ENCODE measurements at places on chromosomes 5 and 9. TPM values are rescaled to one million over a fixed set of nuclear protein-coding genes. Genes with fewer than 3 reads are reported as not detected.

DNA sequence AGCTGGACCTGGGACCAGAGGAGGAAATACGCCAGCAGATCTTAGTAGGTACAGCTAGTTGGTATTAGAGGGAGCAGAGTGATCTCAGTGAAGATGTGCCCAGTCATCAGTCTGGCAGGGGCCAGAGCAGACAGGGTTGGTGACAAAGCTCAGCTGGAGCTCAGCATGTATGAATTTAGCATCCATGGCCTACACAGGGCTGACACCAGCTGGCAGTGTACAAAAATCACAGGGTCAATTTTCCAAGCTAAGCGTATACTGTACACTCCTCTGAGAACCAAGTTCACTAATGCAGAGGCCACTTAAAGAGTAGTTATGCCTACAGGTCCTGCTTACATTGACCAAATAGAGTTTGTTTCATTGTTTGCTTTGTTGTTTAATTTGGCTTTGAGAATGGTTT lies 146.6 kb downstream of the SLC24A2 start:
- no peak for DNase-seq

DNA sequence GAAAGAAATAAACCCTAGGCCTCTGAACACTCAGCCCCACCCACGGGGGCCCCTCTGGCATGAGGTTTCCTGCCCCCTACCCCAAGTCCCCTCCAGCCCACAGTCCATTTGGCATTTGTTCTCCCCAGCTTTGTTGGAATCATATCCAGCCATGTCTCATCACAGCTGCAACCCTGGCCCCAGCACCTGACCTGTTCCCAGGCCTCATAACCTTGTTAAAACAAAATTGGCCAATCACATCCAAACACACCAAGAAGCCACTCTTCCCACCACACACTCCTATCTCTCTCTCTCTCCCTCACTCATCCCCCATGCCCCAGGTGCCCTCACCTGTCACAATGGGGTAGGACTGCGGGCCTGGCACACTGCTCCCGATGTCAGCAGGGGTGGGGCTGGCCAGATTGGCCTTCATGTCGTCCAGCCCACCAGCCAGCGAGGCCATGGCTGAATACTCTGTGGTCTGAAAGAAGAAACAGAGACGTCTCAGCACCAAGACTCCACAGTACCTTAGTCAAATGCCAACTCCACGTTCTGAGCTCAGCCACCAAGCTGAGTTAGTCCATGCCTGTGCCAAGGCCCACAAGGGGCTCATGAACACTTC lies 110.9 kb downstream of the PAX5 start:
- no peak for DNase-seq

Gene TMEM215
- total RNA-seq = not detected

- no peak for DNase-seq
These were observed 9.4 kb downstream of the TSC1 start for GRCh38 chr9:132935026-132935425.

Gene ZNF483
- total RNA-seq = 19.1 TPM

- no peak for DNase-seq
These were observed 9.6 kb downstream of the EPB41L4B start for GRCh38 chr9:109311286-109311685.

- no peak for DNase-seq
These were observed 5.3 kb downstream of the LMBRD2 start for GRCh38 chr5:36146390-36146789.

DNA sequence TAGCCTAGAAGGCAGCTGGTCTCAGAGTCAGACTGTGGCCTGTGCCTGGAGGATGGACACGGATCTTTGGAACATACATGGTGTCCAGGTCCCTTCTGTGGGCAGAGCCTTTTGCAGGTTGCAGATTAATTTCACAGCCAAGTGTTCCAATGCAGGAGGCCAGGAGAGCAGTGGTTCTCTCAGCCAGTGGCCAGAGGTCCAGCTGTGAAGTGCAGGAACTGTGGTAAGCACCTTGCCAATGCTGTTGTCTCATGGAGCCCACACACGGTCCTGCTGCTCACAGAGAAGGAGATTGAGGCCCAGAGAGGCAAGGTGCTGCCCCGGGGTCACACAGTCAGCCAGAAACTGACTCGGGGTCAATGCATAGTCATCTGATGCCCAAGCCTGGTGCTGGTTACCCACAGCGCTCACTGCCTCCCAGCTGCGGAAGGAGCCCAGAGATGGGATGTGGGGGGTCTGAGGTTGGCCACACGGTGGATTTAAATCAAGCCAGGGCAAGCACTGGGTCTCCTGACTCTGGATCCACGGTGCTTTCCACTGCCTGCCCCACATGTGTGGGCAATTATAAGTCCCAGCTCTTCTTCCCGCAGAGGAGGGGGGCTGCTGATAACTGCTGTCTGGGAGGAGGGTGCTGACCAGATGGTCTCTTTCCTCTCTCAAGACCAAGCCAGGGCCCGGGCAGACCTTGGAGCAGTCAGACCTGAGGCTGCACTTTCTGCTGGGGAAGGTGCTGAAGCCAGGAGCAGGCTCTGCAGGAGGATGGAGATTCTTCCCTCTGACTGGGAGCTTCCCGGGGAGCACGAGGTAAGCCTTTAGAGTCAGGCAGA lies 2.8 kb downstream of the PDGFRB start:
- no peak for DNase-seq

Gene ABO
- total RNA-seq = 25.4 TPM

DNA sequence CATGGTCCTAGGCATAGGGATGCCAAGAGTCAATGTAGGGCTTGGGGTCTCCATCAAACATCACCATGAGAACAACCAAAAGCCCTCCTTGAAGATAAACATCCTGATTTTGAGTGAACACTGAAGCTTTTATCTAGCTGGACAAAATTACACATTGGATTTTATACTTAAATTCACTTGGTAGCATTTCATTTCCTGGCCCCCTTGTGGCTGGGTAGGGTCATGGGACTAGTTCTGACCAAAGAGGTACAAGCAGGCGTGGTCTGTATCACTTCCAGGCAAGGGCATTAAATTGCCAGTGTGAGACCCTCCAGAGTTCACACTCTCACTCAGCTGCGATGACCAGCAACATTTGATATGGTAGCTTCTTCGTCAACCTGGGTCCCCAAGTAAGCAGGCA lies 320.3 kb downstream of the ACTL7B start:
- DNase-seq = no peak

GRCh38 chr9:128296340-128297220 lies 20.5 kb downstream of the SWI5 start:
- no peak for DNase-seq

Gene G3BP1
- 209 TPM for total RNA-seq

Gene COL15A1
- total RNA-seq = 63.2 TPM

- no peak for DNase-seq
These were observed 11.4 kb upstream of the PTGDS start for GRCh38 chr9:136965771-136966484.

Gene HTR1A
- 1.8 TPM for total RNA-seq

GRCh38 chr5:178551059-178551458 lies 39.1 kb downstream of the COL23A1 start:
- no peak for DNase-seq

DNA sequence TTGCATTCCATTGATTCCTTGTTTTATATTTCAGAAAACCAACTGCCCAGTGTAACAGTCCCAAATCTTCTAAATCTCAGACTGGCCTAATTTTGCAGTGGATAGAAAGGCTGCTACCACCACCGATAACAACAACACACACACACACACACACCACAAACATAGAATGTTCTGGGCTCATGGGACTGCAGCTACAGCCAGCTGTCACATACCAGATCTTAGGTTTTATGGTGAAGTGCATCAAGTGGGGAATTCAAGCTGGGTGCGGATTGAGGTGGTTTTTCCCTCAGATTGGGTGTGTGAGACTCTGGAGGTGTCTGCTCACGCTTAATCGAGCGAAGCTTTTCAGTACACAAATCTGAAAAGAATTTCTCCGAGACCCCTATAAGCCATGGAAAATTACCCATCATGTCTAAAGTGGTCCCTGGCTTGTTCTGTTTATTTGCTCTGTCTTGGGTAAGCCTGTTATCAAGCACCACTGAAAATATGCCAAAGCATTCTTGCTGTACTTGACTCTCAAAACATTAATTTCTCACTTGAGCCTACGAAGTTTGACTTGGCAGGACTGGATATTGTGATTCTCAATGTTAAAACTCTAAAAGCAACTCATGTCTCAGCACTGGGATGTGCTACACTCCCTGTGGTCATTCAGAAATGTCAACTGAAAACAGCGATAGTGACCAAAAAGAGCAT lies 71.1 kb downstream of the ALDH7A1 start:
- no peak for DNase-seq

- DNase-seq = no peak
These were observed 148.2 kb upstream of the SLC12A2 start for GRCh38 chr5:127935398-127935797.

- DNase-seq = no peak
These were observed 93.3 kb downstream of the EFNA5 start for GRCh38 chr5:107577394-107577950.

GRCh38 chr9:113963017-113963620 lies 87.0 kb downstream of the ZNF618 start:
- no peak for DNase-seq

Gene NUDT2
- total RNA-seq = 18.7 TPM

Gene PCDHGA9
- 8.9 TPM for total RNA-seq

GRCh38 chr5:138966236-138966985 lies 91.3 kb upstream of the LRRTM2 start:
- DNase-seq = no peak

- no peak for DNase-seq
These were observed 1.7 kb downstream of the BRD3OS start for GRCh38 chr9:134026981-134027380.

DNA sequence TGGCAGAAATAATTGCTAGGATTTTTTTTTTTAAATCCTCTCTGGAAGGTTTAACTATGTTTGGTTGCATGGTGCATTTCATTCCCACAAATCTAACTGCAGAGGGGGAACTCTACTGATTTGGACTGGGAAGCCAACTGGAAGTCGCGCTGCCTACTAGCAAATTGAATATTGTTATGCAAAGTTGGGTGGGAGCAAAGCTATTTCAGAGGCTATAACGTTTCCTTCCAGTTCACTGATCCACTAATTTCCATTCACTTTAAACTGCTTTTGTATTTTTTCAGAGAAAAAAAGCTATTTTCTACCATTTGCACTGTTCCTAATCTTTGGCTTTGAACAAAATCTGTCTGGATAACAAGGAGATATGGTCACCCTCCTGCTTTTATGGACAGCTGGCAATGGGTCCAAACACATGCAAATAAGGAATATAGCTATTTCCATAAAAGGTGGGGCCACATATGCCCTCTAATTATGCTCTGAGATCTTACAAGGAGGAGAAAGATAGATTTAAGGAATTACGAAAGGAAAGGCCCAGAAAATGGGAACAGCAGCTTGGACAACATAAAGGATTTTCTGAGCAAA lies 40.1 kb downstream of the MACIR start:
- no peak for DNase-seq

Gene TMEM174
- total RNA-seq = not detected

DNA sequence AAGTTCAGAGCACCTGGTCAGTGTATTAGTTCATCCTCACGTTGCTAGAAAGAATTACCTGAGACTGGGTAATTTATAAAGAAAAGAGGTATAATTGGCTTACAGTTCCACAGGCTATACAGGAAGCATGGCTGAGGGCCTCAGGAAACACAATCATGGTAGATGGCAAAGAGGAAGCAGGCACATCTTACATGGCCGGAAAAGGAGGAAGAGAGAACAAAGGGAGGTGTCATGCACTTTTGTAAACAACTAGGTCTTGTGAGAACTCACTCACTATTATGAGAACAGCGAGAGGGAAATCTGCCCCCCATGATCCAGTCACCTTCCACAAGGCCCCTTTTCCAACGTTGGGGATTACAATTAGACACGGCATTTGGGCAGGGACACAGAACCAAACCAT lies 28.8 kb upstream of the CAVIN4 start:
- DNase-seq = no peak

Gene EIF4E1B
- not detected for total RNA-seq

DNA sequence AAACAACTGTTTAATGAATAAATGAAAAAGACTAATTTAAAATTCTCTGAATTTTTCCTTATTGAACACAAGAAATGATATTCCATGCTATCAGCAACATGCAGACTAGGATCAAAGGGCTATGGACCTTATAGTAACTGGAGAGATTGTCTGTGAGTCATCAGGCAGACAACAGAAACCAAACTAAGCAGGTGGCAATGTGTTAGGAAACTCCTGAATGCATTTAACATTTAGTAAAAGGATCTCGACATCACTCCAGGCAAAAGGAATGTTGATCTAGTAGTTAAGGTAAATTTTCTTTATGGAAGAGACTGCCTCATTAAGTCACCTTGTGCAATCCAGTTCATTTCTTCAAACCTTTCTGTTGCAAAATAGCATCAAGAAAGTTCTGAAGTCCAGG lies 58.4 kb downstream of the ARL15 start:
- no peak for DNase-seq

GRCh38 chr9:4762108-4762885 lies 21.3 kb upstream of the AK3 start:
- peak; percentile 79 for DNase-seq

DNA sequence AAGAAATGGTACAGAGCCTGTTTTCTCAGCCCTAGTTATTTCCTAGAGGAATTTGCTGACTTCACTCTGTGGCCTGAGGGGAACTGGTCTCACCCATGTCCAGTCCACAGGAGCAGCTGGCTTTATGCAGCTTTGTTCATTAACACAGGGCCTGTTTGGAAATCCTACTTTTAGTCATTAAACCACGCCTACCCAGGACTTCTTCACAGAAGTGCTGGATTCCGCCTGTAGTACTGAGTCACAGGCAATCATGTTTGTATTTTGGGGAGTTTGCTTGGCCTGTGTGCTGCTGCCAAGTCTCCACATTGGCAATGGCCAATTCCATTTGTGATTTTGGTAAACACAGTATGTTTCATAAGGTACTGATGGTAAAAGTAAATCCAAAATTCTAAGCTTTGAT lies 52.8 kb downstream of the CTNND2 start:
- no peak for DNase-seq

GRCh38 chr5:6704361-6704851 lies 8.8 kb upstream of the TENT4A start:
- peak; percentile 80 for DNase-seq

Gene SLC6A7
- 0.10 TPM for total RNA-seq

DNA sequence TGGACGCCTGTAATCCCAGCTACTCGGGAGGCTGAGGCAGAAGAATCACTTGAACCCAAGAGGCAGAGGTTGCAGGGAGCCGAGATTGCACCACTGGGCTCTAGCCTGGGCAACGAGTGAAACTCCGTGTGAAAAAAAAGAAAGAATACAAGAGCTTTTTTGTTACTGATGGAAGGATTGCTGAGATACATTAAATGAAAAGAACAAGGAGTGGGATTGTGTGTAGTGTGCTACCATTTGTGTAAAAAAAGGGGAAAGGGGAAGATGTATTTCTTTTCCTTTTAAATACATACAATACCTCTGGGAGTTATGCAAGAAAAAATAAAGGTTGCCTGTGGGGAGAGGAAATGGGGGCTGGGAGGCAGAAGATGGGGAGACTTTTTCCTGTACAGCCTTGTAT lies 14.7 kb upstream of the GARNL3 start:
- no peak for DNase-seq

Gene LURAP1L
- 6.6 TPM for total RNA-seq

- DNase-seq = no peak
These were observed 82.9 kb downstream of the TMEM215 start for GRCh38 chr9:32866273-32866672.

Gene RLN2
- total RNA-seq = 0.55 TPM
